ENCODE measurements at places on chromosomes 12 and 14.
A peak's percentile ranks its signal among the peaks of the same experiment; 100 is the strongest.

GRCh38 chr14:60945984-60946383 is 34.9 kb downstream of the TRMT5 start:
- peak; percentile 6 for DNase-seq

DNA sequence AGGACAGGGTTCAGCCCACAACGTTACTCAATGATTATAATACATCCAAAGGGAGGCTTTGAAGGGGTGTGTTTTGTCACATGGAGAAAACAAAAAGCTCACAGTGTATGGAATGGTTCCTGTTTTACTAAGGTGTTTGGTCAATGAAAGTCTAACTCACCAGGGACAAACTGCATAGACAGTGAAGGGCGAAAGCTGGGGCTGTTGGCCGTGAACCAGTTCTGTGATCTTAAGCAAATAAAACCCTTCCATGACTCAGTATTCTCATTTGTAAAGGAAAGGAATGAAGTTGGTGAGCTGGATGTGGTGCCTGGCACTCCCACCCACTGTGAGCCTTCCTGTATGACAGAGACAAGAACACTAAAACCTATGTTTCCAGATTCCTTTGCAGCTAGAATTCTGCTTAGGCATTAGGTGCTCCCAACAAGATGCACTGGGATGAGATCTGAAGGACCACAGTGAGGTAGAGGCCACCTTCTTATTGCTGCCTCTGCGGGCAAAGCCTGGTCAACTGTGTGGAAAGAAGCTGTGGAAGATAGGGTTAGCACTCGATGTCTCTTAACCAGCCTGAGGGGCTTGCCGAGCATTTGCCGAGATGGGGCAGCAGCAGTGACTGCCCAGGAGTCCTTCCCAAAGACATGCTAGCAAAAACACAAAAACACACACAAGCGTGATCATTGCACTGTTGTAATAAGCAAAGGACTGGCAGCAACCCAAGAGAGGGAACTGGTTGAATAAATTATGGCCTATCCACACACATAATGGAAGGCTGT is 48.5 kb downstream of the VCPKMT start:
- no peak for DNase-seq

DNA sequence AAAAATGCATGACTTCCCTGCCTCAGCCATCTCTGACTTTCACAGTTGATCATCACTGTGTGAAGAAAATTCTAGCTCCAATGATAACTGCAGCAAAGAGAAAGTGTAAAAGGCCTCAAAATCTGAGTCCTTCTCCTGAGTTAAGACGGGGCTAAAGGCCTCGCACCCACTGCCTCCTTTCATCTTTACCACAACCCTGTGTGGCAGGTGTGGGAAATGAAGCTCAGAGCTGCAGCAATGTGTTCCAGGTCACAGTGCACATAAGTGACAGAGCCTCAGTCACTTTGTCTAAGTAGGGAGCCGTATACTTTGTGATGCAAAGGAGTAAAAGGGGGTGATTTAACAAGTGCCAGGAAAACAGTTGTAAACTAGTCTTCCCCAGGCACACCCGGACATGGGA is 144.7 kb upstream of the TMCC3 start:
- DNase-seq = no peak

DNA sequence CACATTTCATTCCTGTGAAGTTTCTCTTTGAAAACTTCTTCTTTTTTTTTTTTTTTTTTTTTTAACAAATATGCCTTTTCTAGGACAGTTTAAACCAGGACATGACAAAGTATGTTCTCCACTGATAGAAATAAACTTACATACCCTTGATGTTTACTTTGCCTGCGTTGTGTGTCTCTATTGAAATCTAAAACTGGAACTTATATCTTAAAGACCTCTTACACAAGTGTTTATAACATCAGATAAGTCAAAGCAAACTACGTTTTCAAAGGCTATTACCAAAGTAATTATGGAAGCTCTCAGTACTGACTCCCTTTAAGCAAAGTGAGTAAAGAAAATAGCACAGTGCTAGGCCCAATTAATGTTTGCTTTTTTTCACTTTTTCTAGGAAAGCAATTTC is 30.6 kb upstream of the ISM2 start:
- no peak for DNase-seq

GRCh38 chr14:72924337-72924736 is 1.9 kb upstream of the DCAF4 start:
- DNase-seq = no peak

GRCh38 chr12:24709216-24709615 is 239.7 kb downstream of the BCAT1 start:
- no peak for DNase-seq

DNA sequence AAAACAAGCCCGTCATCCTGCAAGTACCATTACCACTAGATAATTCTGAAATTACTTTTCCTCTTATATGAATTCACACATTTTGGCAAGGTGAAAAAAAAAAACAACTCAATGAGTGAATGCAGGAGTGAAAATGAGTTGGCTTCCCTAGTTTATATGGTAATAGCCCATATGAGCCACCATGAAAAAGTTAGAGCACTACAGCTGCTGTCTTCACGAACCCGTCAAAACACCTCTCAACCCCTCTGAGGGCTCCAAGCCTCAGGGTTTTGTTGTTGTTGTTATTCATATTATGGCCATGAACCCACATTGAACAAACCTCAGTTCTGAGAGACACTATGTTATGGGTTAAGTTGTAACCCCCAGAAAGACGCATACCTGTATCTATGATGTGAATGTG is 289.9 kb upstream of the CAND1 start:
- no peak for DNase-seq

GRCh38 chr14:96039633-96040311 is 610 bp downstream of the C14orf132 start:
- peak; percentile 28 for DNase-seq

GRCh38 chr12:31974673-31975072 is 15.5 kb downstream of the RESF1 start:
- no peak for DNase-seq

- DNase-seq = no peak
Measured at GRCh38 chr12:82883394-82884355, 197.0 kb downstream of the TMTC2 start.

DNA sequence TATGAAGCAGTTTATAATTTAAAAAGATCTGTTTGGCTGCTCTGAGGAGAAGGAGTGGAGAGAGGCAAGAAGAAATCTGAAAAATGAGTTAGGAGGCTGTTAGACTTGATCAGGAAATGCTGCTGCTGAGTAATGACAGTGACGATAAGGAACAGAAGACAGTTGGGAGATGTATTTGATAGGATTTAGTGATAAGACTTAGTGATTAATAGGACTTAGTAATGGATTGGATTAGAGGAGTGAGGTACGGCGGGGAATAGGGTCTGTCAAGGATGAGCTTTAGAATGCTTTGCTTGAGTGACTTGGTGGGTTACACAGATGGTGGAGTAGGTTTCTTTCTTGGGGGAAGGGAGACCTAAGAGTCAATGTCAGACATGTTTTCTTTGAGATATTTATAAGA is 31.7 kb downstream of the UNC79 start:
- no peak for DNase-seq

DNA sequence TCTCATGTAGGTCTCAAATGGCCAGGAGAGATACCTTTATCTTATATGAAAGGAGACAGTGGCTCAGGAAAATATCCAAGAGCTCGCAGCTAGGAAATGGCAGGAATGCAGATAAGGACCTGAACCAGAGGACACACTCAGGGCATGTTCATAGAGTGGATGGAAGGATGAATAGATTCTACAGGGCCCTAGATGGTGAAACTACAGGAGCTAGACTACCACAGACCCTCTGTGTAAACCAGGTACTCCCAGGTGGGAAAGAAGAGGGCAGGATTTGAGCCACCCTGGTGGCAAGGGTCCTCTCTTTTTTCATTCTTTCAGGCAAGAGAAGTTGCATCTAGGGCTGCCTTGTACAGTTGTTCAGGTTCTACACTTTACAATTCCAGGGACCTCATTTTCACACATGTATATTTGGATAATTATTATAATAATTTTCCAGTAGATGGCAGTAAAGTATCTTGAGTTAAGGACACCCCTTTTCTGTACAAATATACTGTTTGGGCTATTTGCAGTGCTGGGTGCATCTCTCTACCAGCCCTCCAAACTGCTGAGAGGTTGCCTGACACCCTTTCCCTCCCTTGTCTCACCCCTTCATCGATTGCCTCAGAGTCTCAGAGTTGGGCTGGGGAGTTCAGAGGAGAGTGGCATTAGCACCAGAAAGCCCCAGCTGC is 10.5 kb upstream of the ZDHHC22 start:
- DNase-seq = peak; percentile 67

DNA sequence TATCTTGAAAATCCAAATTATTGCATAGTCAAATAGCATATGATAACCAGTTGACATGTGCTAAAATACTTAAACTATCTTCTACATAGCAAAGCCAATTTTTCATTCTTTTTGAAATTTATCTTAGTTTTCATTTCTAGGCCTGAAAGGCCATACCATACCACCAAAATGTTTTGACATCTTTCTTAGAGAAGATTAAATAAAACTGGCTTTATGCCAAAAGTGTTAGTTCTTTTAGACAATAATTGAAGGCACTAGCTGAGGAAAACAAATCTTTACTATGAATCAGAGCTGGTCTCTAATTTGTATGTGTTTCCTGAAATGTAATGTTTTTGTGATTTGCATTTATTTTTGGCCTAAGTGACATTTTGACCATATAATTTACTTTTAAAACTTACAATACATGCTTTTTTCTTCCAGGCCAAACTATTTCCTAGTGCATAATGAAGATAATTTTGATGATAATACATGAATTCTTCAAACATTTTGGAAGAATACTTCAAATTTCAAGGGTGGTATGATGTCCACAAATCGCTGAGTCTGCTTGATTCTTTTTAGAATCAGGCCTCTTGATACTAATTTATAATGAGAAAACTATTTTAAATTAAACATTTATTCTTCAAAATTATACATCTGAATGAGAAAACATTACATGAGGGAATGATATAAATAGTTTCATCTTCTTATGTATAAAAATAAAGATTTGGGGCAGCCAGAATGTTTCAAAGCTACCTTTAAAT is 6.5 kb upstream of the KCNMB4 start:
- no peak for DNase-seq

DNA sequence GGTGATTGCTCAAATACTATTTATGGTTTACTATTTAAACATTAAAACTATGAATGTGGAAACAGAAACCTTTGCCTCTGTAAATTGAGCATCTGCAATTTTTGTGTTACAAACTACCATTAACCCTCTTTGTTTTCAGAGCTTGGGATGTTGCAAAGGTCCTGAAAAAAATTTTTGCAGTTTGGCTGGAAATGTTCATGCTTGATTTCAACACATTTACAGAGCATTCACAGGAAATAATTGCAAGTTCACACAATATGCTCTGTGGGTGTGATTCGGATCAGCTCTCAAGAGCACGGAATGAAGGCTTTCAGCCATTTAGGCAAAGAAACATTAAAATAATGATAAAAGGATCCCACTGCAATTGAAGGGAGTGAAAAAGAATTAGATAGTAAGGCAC is 232.9 kb downstream of the ATP23 start:
- DNase-seq = no peak

DNA sequence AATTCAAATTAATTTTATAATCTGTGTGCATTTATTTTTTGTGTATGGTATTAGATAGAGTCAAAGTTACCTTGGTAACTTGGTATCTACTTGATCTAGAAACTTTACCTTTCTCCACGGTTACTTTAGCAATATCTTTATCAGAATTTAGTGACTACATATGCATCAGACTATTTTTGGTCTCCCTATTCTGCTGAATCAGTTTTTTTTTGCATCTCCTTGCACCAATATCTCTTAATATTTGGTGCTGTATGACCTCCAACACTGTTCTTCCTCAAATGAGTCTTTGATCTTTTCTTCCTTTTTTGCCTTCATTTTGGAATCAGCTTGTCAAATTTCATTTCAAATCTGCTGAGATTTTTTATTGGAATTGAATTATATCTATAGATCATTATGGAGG is 828.2 kb upstream of the FOXG1 start:
- no peak for DNase-seq

DNA sequence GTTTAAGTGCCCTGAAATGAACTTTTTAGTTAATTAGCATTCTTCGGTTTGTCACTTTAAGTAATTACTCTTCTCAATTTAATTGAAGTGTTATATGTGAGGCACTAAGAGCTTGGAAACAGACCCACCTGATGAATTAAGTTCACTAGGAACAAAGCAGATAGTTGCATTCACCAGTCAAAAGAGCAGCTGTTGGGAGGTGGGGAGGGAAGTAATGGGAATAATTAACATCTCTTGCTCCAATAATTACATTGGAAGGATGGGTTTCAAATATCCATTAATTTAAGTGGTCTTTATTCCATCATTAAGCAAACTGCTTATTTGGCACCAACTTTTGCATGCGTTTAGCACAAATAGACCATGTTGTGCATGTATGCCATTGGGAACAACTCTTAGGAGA is 667.2 kb downstream of the GALC start:
- no peak for DNase-seq

GRCh38 chr12:21456291-21456780 is 18.9 kb downstream of the PYROXD1 start:
- no peak for DNase-seq

- no peak for DNase-seq
Measured at GRCh38 chr12:7061138-7061537, 620 bp downstream of the C1S start.

DNA sequence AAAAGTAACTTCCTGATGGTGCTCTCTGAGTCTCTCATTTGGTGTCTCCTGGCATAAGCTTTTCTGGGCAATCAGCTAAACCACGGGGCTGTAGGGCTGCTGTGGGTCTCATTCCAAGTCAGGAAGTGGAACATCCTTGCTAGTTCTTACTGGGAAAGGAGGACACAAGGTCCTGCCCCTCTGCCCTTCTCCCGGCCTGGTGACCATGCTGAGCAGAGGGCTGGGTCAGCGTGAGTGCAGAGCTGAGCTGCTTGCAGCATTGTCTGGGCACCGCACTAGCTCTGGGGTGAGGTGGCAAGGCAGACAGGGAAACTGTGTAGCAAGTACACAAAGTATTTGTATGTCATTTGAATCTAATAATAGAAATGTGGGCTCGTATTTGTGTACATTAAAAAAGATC is 45.0 kb upstream of the ASPG start:
- no peak for DNase-seq

- DNase-seq = peak; percentile 62
Measured at GRCh38 chr12:94674835-94675234, 24.5 kb upstream of the TMCC3 start.

GRCh38 chr14:98908050-98908449 is 363.9 kb downstream of the BCL11B start:
- DNase-seq = no peak

DNA sequence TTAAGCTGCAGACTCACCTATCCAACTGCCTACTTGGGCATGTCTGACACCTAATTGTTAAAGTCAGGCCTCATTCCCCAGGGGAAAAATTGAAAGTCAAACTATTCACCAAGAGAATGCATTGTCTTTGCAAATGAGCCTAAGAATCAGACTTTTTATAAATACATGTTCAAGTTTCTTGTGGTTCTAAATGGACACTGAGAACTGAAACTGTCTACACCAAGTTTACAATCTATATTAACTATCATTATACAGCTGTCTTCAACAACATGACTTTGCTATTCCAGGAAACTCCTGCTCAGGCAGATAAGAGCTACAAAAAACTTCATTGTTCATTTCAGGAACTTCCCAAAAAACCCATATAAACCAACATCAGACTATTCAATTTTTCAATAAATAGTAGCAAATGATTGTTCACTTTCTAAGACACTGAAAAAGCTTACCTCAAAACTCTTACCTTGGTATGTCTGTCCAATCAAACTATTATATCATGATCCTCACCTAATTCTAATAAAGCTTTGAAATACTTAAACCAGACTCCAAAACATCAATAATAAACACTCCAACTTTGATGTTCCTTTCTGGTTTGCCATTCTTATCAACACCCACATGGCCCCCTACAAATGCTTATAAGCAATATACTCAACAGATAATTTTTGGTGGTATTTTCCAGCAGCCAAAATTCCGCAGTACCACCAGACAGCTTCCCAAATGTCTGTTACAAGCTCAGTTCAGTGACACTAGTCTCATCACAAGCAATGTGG is 24.2 kb downstream of the CDK17 start:
- peak; percentile 96 for DNase-seq
